ENCODE measurements at places on chromosomes 7 and 10.
A peak's percentile ranks its signal among the peaks of the same experiment; 100 is the strongest.

GRCh38 chr7:84181628-84182027 lies 13.0 kb downstream of the SEMA3A start:
- no peak for DNase-seq

DNA sequence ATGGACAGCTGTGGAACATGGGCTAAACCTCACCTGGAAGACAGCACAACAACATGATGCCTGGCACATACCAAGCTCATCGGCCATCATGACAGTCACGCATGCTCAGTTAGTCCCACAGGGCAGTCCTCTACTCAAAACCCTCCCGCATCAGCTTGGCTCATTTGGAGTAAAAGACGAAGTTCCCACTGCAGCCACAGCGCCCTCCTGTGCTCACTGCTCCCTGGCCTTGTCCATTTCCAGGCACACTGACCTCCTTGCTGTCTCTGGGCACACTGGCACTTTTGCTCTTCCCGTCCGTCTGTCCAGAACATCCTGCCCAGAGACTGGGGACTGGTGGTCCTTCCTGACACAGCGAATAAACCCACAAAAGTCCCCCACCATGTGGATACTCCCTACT lies 66.2 kb downstream of the LARP4B start:
- DNase-seq, result no peak

GRCh38 chr10:13614530-13615332 lies 28.0 kb downstream of the PRPF18 start:
- peak; percentile 39 for DNase-seq

- DNase-seq, result peak; percentile 1
Observed at GRCh38 chr10:120077707-120078492, 185.4 kb downstream of the SEC23IP start.

DNA sequence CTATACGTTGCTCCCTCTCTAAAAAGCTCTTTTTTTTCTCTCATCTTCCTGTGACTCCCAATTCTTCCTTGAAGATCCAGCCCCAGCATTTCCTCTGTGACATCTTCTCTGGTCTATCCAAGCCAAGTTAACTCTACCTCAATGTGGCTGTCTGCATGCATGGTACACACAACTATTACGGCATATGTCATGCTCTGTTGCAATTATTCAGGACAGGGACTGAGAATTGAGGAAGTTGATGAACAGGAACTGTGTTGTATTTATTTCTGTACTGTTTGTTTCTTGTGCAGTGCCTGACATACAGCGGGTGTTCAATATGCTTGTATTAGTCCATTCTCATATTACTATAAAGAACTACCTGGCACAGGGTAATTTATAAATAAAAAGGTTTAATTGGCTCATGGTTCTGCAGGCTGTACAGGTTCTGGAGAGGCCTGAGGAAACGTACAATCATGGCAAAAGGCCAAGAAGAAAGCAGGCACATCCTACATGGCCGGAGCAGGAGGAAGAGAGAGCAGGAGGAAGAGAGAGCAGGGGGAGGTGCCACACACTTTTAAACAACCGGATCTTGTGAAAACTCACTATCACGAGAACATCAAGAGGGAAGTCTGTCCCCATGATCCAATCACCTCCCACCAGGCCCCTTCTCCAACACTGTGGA lies 6.3 kb downstream of the TRPV5 start:
- no peak for DNase-seq

- no peak for DNase-seq
Observed at GRCh38 chr10:115026056-115026745, 67.0 kb upstream of the ATRNL1 start.

DNA sequence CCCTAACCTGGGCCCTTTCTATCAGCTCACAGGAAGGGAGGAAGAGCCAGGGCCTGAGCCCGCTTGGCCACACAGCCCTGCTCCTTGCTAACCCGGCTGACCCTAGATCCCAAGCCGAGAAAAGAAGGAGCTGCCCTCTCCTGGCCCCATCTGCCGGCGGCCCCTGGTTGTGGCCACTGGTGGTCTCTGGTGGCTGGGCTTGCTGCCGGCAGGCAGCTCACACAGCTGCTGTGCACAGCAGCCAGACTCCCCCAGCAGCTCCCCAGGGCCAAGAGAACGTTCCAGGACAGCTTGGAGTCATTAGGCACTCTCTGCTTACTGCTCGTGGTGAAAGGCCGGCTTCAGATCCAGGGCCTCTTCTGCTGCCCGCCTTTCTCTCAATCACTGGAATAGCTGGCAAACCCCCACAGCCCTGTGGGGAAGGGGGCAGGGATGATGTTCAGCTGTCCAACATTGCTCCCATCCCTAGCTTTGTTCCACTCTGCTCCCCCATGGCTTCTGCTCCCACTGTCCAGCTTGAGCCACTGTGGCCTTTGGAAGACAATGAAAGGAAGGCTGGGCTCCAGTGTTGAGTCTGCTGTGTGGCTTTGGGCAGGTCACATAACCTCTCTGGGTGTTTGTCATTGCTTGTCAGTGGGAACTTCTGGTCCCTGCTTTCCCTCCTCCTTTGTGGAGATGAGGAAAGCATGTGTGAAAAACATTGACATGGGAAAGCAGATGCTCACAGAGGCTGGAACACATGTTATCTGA lies 35.4 kb upstream of the COL13A1 start:
- DNase-seq, result no peak

GRCh38 chr7:110407706-110408105 lies 683.2 kb upstream of the LRRN3 start:
- peak; percentile 55 for DNase-seq

- peak; percentile 23 for DNase-seq
Observed at GRCh38 chr7:45240273-45240771, 82.7 kb downstream of the RAMP3 start.

DNA sequence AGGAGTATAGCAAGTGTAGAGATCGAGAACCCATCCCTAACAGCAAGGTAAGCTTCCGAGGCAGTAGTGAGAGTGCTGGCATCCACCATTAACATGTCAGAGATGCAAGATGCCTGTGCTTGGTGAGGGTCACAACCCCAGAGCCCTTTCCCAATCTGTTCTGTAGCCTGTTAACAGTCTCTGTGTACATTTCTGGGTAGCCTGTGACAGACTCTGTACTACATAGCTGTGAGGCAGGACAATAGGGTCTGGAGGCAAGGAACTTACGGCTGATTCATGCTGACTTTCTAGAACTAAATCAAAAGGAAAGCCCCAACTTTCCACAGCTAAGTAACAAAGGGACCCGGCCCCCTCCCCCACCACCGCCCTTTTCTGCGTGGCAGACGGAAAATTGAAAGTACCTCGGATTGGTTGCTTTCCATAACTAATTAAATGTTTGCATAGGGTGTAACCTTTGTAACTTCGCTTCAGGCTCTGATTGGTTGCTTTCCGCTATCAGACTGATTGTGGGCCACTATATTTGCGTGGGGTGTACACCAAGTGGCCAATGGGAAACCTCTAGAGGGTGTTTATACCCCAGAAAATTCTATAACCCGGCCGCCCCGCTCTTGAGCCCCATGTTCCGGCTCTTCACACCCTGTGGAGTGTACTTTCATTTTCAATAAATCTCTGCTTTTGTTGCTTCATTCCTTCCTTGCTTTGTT lies 1.4 kb upstream of the TMEM168 start:
- no peak for DNase-seq

DNA sequence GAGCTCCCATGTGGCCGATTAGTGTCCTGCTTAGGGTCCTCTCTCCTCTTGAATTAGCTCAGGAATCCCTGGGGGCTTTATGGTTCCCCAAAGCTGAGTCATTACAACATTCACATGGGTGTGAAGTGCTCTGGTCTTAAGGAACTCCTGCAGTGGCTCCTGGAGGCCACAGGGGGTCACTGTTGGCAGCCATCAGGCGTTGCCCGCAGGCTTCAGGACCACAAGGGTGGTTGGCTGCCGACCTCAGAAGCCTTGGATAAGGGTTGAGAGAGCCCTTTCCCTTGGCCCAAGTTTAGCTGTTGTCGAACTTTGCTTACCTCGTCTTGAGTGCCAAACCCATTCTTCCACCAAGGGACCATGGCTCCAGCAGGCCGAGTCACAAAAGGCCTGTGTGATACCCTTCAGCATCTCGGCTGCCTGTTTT lies 61.7 kb downstream of the SH2D4B start:
- peak; percentile 69 for DNase-seq

DNA sequence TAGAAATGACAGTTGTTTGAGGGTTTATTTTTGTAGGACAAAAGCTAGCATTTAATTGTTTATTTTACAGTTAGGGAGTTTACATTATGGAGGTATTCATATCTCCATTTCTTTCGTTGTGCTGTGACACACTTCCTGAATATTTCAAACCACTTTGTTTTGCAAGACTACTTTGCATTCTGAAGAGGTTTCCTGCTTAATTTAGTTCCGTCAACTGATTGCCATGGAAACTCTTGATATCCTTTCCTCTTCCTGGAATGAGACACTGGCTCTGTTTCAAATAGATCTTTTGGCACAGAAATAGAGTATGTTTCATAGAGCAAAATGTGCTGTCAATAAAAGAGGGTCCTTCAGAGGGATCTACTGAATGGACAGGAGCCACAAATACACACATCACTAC lies 159.5 kb upstream of the AGR3 start:
- DNase-seq, result peak; percentile 75

- peak; percentile 37 for DNase-seq
Observed at GRCh38 chr10:75297021-75297599, 61.4 kb upstream of the COMTD1 start.

GRCh38 chr7:81883801-81884393 lies 114.0 kb upstream of the HGF start:
- no peak for DNase-seq

GRCh38 chr10:33187427-33187999 lies 147.0 kb downstream of the NRP1 start:
- DNase-seq, result no peak

DNA sequence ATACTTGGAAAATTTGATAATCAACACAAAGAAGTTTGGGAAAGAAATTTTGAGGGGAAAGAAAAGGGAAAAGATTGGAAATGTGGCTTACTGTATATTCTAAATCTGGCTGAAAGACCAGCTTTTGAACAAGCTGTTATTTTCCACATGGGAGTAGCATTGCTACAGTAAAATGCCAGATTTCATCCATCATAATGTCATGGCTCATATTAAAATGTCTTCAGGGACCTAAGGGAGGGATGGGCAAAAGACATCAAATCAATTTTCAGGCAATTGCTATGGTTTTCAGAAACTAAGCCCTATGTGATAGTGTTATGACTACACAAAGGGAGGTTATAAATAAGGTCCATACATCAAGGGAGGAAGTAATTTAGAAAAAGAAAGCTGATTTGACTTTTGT lies 1116.9 kb upstream of the CELF2 start:
- DNase-seq, result no peak

DNA sequence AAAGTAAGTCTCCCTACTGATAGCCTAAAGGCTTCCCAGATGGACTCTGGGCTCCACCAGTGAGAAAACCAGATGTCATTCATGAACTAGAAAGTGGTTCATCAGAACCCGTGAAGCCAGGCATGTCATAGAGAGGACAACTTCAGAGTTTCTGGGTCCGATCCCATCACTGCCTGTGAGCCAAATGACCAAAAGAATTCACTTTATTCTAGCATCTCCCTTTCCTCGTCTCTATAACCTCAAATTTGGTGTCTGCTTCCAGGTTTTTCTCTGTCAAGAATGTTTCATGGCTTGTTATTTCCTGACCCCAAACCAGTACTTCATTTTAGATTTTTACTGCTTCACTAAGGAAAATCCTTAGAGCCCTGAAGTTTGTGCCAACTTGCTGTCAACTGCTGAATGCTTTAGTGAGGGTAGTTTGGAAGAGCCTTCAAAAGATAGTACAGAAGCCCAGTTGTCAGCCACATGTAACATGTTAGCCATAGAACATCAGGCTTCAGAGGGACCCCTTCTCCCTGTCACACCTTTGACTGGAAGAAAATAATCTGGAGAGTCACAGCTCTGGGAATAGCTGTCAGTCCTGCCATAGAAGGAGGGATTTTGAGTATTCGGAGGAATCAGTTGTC lies 34.0 kb downstream of the ITGB8 start:
- DNase-seq, result no peak

GRCh38 chr7:45888993-45889366 lies 692 bp downstream of the IGFBP1 start:
- DNase-seq, result no peak
